ENCODE measurements at places on chromosomes 12 and 14.

DNA sequence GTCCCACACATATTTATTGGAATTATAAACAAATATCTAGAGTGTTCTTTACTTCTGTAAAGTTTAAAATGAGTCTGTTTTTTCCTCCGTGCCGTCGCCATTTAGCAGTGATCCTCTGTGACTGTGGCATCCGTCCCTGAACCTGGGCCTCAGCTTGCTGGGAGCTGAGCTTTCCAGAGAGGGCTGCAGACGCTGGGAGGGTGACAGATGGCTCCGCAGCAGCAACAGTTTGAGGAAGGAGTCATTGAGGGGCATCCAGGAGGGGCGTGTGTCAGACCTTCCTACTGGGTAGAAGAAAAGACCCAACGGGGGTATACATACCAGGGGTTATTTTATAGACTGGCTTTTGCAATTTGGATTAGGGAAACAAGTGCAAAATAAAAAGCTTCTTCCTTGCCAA, 47.9 kb downstream of the NEUROD4 start:
- peak; percentile 67 for DNase-seq

GRCh38 chr14:69986336-69986735, 107.1 kb downstream of the SMOC1 start:
- DNase-seq: no peak

DNA sequence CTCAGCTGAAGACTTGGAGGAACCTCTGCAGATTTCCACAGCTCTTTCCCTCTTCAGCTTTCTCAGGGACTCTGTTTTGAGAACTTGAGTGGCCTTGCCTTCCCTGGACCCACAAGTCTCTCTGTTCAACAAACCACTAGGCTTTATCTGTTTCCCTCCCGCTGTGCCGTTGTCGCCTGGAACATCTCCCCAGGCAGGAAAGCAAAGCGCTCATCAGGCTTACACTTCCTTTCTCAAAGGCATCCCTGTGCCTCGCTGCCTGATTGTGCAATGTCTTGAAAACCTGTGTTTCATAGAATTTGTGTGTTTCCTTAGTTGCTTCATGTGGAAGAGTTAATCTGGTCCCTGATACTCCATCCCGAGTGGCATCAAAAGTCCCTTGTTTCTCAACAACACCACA, 64.1 kb downstream of the PPM1A start:
- DNase-seq: no peak

GRCh38 chr14:76834241-76834661, 8.0 kb downstream of the LRRC74A start:
- no peak for DNase-seq

GRCh38 chr12:92509156-92509738, 193.5 kb upstream of the PLEKHG7 start:
- no peak for DNase-seq
